ENCODE measurements at places on chromosomes 5 and 9.

DNA sequence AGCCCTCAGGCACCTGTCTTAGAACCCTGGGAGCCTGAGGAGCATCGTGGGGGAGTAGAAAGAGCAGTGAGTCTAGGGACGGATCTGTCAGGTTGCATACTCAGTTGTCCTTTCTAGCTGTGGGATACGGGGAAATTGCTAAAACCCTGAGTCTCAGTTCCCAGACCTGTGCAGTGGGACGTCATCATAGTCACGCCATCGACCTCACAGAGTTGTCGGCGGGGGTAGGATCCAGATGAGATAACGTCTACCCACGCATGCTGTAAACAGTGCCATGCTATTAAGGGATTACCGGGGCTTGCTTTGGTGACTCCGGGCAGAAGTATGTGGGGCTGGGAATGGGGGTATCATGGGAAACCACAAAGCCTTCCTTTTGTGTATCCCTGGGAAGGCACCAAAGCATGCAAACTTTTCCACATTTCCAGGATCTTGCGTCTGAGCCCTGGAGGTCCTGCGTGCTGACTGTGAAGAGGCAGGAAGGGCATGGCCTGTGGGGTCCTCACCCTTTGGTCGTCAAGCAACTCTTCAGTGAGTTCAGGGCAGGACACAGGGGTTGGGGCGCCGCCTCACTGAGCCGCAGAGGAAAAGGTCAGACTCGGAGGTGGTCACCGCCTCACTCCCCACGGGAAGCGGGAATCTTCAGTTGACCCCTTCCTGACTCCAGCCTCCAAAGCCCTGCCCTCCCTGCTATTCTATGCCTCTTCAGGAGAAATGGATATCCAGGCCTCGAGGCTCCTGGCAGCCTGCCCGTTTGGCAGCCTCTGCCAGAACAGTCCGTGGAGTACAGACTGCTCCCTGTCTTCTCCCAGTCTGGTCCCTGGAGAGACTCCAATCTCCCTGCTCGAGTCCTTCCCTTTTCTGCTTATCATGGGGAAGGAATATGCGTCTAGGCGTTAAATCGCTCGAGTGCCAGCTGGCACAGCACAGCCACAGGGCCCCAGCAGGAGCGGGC lies 186.8 kb upstream of the KLF9 start:
- DNase-seq = no peak

GRCh38 chr9:98147582-98147981 lies 28.6 kb upstream of the TRIM14 start:
- DNase-seq = no peak

- no peak for DNase-seq
Observed at GRCh38 chr5:119287547-119288111, 68.2 kb upstream of the TNFAIP8 start.

DNA sequence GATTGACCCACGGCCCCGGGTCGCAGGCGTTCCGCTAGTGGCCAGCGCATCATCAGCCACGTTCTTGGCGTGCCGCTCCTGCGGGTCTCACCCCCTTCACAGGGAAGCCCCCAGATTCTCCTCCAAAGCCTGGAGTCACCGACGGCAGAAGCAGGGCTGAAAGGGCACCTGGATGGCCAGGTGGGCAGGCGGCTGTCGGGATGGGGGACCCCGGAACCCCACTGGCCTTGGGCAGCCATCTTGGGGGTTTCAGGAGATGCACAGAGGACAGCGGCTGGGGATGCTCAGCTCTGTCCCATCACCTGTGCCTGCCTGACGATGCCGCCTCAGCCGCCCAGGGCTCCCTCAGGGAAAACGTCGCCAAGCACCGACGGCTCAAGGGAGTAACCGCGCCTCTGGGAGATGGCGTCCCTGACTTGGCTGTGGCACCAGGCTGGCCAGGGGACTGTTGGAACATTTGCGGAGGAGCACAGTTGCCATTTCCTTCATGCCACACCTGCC lies 14.1 kb upstream of the SLC9A3 start:
- no peak for DNase-seq

Data from CD14-positive monocyte (primary cell).